NCI-H446 (cell line): ENCODE measurements at places on chromosomes 16 and 17.

- no peak for DNase-seq
Measured at GRCh38 chr17:64772845-64773299, 110.8 kb upstream of the SMURF2 start.

GRCh38 chr16:87298857-87299465, 18.2 kb downstream of the C16orf95 start:
- no peak for DNase-seq

DNA sequence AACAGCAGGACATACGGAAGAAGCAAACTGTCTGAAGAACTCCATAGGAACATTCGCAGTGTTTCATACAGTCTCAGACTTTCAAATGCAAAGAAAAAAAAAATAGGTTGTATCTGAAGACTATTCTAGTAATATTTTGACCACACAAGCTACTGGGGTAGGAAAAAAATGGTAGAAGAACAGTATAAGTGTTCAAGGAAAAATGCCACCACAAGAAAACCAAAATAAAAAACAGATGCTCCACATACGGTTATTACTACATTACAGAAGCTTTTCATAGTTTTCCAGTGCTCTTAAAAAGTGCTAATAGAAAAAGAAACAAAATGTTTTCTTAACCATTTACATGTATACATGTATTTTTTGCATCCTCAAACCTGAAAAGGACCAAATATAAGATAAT, 3.7 kb downstream of the NCOR1 start:
- no peak for DNase-seq

GRCh38 chr17:8353736-8354135, 14.1 kb downstream of the ODF4 start:
- no peak for DNase-seq

DNA sequence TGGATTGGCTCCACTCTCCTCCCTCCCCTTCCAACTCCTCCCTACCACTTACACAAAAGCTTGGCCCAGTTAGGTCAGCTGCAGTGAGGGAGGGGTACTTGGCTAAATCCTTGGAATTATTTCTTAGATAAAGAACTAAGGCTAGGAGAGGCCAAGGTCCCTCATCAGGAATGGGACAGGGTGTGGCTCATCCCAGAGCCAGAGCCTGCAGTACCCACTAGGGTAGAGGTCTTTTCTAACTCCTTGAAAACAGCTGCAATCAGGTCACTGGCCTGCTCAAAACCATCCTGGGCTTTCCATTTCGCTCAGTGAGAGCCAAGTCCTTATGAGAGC, 1.9 kb upstream of the SLC46A1 start:
- DNase-seq, result no peak

DNA sequence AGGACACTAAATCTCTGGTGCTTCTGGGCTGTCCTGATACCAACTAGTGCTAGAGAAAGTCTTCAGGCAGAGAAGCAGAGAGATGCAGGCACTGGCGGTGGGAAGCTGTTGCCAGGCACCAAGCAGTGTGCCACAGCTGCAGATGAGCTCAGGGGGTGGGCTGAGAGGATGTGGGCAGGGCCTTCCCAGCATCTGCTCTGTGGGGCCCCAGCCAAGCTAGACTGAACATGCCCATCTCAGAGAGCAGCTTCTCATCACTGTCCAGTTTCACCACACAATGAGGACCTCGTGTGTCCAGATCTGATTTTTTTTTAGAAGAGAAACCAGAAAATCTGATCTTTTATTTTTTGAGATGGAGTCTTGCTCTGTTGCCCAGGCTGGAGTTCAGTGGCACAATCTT, 17.1 kb downstream of the PSKH1 start:
- no peak for DNase-seq

DNA sequence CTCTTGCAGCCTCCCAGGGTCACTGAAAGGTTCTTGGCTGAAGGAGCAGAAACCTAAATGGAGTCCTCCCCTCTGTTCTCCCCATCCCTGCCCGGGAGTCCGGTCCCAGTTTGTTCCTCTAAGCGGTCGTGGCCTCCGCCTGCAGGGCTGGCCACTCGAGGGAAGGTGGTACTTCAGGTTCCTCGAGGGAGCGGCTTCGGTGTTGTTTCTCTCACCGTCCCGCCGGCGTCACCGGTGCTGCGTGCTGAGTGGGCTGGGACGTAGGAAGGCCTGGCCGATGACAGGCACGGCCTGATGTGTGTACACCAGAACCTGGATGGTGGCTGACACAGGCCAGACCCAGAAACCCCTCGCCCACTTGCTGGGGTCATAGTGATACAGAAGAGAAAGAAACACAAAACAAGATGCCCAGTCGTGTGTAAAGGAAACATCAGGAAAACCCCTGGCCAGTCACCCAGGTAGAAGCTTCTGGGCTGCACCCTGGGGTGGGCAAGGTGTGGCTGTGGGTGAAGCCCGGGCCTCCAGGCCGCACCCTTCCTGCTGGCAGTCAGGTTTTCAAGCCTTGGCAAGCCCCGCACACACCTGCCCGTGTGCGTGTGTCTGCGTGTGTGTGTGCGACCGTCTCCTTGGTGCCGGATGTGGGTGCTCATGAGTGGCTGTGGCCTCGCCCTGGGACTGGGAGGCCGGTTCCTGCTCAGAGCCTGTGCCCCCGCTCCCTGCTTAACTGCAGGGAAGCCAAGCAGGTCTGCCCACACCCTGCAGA, 52.0 kb downstream of the BAIAP2 start:
- DNase-seq, result no peak

- DNase-seq, result no peak
Measured at GRCh38 chr16:83802135-83802534, 5.6 kb upstream of the HSBP1 start.

- DNase-seq, result no peak
Measured at GRCh38 chr17:64073771-64074703, 53.6 kb upstream of the ICAM2 start.

DNA sequence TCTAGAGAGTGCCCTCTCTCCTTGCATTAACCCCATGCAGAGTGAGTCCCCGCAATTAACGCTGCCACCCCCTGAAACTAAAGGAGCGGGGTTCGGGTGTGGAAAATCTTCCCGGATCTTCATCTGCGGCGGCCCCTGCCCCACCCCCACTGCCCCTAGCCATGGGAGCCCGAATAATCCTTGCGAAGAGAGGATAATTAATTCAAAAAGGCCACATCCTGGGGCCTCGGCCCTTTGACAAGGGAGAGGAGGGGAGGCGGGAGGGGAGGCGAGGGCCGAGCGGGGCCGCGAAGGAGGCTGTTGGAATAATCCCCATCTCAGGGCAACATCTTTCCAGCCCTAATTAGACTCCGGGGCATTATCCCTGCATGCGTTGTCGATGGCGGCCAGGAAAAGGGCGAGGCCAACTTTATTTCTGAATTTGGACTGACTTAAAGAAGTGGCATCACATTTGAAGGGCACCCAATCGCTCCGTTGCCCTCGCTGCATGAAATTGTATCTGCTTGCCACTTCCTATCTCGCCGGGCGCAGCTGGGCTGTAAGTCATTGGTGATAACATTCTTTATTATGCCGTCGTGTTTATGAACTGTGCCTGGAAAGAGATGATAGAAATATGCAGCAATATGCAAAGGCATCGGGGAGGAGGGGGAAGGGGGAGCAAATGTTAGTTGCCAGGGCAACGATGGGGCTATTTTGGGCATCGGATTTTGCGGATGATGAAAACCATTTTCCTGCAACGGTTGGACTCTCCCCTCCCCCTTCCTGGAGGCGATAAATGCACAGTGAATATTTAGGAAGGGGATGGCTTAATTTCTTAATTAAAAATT, 387.1 kb upstream of the TNRC6C start:
- DNase-seq, result no peak

DNA sequence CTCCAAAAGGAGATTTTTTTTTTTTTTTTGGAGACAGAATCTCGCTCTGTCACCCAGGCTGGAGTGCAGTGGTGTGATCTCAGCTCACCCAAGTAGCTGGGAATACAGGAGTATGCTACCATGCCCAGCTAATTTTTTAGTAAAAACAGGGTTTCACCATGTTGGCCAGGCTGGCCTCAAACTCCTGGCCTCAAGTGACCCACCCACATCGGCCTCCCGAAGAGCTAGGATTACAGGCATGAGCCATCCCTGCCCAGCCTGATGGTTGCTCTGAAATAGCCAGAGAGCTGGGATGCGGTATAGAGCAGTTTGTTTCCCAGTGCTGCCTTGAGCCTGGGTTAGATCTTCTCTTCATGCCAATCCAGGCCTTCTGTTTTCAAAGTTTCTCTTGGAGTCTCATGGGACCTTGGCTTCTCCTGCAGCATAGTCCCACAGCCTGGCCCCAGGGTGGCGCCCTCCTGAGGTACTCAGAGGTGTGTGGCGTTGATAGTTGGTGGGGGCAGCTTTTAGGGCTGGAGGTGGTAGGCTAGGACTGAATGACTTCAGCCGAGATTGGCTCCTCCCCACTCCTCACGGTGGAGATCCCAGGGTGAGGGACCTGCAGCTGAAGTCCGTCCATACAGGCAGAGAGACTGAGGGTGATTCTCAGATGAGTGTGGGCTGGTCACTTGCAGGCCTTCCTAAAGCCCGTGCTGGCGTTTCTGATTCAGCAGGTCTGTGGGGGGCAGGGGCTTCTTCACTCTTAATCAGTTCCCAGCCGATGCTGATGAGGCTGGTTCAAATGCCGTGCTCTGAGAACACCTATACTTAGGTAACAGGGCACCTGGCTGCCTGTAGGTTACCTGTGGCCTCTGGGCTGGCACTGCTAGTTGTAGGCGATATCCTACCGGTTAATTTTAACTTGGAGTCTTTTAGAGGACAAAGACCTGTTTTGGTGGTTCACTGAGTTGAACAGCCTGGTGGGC, 52.0 kb downstream of the TNFRSF13B start:
- DNase-seq, result no peak

DNA sequence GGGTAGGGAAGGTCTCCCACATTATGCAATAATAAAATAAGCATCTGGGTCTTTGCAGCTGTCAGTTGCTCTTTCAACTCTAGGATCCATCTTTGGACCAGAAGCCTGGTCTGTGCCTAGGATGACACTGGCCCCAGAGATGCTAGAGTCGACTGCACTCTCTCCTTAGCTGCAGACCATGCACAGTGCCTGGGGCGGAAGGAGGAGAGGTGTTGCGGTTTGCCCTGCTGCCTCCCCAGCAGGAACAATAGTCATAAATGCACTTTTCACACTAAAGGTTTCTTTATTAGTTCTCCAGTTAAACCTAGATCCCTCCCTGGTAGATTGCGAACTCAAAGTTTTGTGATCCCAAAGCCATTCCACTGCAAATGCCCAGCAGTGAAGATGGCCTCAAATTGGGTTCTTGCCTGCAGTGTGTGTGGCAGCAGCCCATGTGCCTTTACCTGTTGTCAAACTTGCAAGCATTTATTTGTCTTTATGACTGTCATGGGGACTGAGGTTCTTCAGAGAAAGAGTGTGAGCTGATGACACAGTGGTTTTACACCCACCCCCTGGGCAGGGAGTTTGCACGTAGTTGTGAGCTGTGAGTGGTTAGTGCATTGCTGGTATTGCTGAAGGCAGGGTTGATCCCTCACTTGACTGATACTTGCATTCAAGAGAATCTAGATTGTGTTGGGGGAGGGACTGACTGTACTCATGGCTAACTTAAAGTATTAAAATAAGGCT, 10.3 kb downstream of the ATXN1L start:
- DNase-seq, result no peak

- no peak for DNase-seq
Measured at GRCh38 chr16:69804297-69804696, 42.2 kb downstream of the WWP2 start.
